ENCODE measurements at places on chromosomes 12 and 14.

- H3K27me3 ChIP-seq, result no peaks in the 10 kb centered on the region
- H3K4me1 ChIP-seq, result no peaks in the 10 kb centered on the region
- no peaks in the 10 kb centered on the region for H3K36me3 ChIP-seq
- no peak for DNase-seq
These were observed 96.4 kb upstream of the MON2 start for GRCh38 chr12:62370189-62370588.

- no peak overlapping the region for H3K4me3 ChIP-seq
- DNase-seq, result no peak
- no peak overlapping the region for H3K27ac ChIP-seq
- H3K36me3 ChIP-seq, result no peaks in the 10 kb centered on the region
- H3K27me3 ChIP-seq, result no peaks in the 10 kb centered on the region
These were observed 44.0 kb upstream of the REP15 start for GRCh38 chr12:27652174-27652763.

- H3K4me3 ChIP-seq, result peak overlapping the region; percentile 50
- no peaks in the 10 kb centered on the region for H3K36me3 ChIP-seq
- H3K27me3 ChIP-seq, result peaks cover 5% of the 10 kb centered on the region
- H3K27ac ChIP-seq, result no peak overlapping the region
These were observed 2.4 kb downstream of the CCDC177 start for GRCh38 chr14:69572030-69572840.

GRCh38 chr12:123384994-123385376, 1.1 kb downstream of the KMT5A start:
- H3K27me3 ChIP-seq, result no peaks in the 10 kb centered on the region
- no peaks in the 10 kb centered on the region for H3K36me3 ChIP-seq
- H3K4me1 ChIP-seq, result peaks cover 4% of the 10 kb centered on the region
- H3K4me3 ChIP-seq, result peak overlapping the region; percentile 71

- H3K4me1 ChIP-seq, result peaks cover 31% of the 10 kb centered on the region
- H3K27me3 ChIP-seq, result no peaks in the 10 kb centered on the region
- DNase-seq, result peak; percentile 81
- H3K36me3 ChIP-seq, result no peaks in the 10 kb centered on the region
- H3K4me3 ChIP-seq, result no peak overlapping the region
These were observed 33.5 kb downstream of the FMNL3 start for GRCh38 chr12:49673446-49674317.

- DNase-seq, result no peak
- H3K4me3 ChIP-seq, result no peak overlapping the region
- H3K27ac ChIP-seq, result no peak overlapping the region
These were observed 191.4 kb upstream of the BCL2L14 start for GRCh38 chr12:11879306-11879705.

GRCh38 chr14:94392510-94392935, 4.1 kb upstream of the SERPINA1 start:
- no peak overlapping the region for H3K27ac ChIP-seq
- H3K36me3 ChIP-seq, result no peaks in the 10 kb centered on the region
- DNase-seq, result no peak
- no peaks in the 10 kb centered on the region for H3K27me3 ChIP-seq
- no peaks in the 10 kb centered on the region for H3K4me1 ChIP-seq
- no peak overlapping the region for H3K4me3 ChIP-seq

DNA sequence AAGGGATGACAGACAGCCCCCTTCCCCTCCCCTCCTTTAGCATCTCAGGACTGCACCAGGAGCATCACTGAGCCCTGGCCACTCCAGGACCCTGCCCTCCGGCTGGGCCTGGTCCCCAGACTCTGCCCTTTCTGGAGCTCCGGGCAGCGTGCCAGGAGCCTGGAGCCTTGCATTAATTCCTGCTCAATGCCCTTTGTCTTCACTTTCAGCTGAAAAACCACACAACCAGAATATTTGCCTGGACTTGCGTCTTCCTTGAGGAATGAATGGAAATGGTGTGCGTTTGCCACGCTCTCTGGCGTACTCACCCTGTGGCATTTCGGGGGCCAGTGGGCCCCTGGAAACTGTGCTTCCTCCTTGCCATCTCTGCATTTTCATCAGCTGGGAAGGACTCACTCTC, 8.5 kb upstream of the RFLNA start:
- no peaks in the 10 kb centered on the region for H3K36me3 ChIP-seq
- no peak overlapping the region for H3K4me3 ChIP-seq
- H3K27me3 ChIP-seq, result no peaks in the 10 kb centered on the region
- peaks cover 10% of the 10 kb centered on the region for H3K4me1 ChIP-seq

- no peaks in the 10 kb centered on the region for H3K4me1 ChIP-seq
- H3K36me3 ChIP-seq, result no peaks in the 10 kb centered on the region
- DNase-seq, result no peak
These were observed 32.8 kb downstream of the SH2B3 start for GRCh38 chr12:111438481-111438880.

GRCh38 chr14:31529053-31529452, 32.2 kb upstream of the NUBPL start:
- DNase-seq, result no peak
- H3K4me3 ChIP-seq, result no peak overlapping the region
- no peaks in the 10 kb centered on the region for H3K4me1 ChIP-seq
- H3K36me3 ChIP-seq, result no peaks in the 10 kb centered on the region
- no peaks in the 10 kb centered on the region for H3K27me3 ChIP-seq

DNA sequence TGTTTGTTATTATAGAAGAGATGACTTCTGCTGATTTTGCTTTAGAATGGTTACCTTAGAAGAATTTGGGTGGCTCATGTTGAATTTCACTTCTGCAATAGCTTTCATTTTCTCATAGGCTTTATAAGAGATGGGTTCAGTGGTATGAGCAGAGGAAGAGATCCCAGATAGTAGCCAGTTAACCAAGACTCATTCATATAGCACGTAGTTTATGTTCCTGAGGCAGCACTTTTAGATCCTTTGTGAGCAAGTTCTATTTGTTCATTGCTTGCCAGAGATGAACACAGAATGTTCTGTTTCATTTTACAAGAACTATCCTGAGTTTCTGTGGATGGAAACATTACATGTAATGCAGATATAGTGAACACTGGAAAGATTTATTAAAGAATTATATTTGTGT, 32.2 kb downstream of the RAB21 start:
- H3K27me3 ChIP-seq, result no peaks in the 10 kb centered on the region
- DNase-seq, result no peak
- H3K4me3 ChIP-seq, result no peak overlapping the region

DNA sequence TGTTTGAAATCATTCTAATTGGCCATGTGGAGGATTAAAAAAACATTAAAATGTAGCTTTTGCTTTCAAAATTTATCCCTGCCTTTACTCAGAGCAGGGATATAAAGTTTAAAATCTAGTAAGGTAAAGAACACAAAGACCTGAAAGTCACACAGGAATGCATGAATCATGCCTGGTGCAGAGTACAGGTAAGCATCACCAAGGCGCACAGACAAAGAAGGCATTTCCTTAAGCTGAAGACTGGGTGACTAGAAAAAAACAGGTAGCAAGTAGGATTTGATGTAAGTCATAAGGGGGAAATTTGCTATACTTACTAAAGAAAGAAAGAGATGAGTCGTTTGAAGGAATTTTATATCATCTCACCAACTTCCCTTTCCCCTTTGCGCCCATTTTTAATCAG, 405.6 kb downstream of the GXYLT1 start:
- H3K27ac ChIP-seq, result no peak overlapping the region
- H3K27me3 ChIP-seq, result no peaks in the 10 kb centered on the region
- no peak overlapping the region for H3K4me3 ChIP-seq
- H3K4me1 ChIP-seq, result no peaks in the 10 kb centered on the region

- no peaks in the 10 kb centered on the region for H3K4me1 ChIP-seq
- no peak overlapping the region for H3K27ac ChIP-seq
- H3K27me3 ChIP-seq, result no peaks in the 10 kb centered on the region
- no peaks in the 10 kb centered on the region for H3K36me3 ChIP-seq
- DNase-seq, result no peak
- no peak overlapping the region for H3K4me3 ChIP-seq
These were observed 184.1 kb downstream of the CCER1 start for GRCh38 chr12:90770861-90771260.

- no peaks in the 10 kb centered on the region for H3K36me3 ChIP-seq
These were observed 24.8 kb downstream of the NUAK1 start for GRCh38 chr12:106113824-106114446.

- no peaks in the 10 kb centered on the region for H3K36me3 ChIP-seq
- no peak overlapping the region for H3K4me3 ChIP-seq
- H3K4me1 ChIP-seq, result no peaks in the 10 kb centered on the region
- no peaks in the 10 kb centered on the region for H3K27me3 ChIP-seq
- H3K27ac ChIP-seq, result no peak overlapping the region
- peak; percentile 3 for DNase-seq
These were observed 14.3 kb upstream of the KRT73 start for GRCh38 chr12:52632656-52633055.

GRCh38 chr12:46487567-46488131, 115.1 kb upstream of the SLC38A2 start:
- no peak overlapping the region for H3K27ac ChIP-seq
- no peaks in the 10 kb centered on the region for H3K4me1 ChIP-seq
- no peak overlapping the region for H3K4me3 ChIP-seq
- DNase-seq, result no peak
- no peaks in the 10 kb centered on the region for H3K36me3 ChIP-seq

- H3K4me3 ChIP-seq, result no peak overlapping the region
- no peaks in the 10 kb centered on the region for H3K4me1 ChIP-seq
- H3K36me3 ChIP-seq, result no peaks in the 10 kb centered on the region
- no peak for DNase-seq
These were observed 172.7 kb upstream of the OR4E1 start for GRCh38 chr14:21846227-21846885.

- H3K4me3 ChIP-seq, result no peak overlapping the region
- no peak for DNase-seq
- H3K27me3 ChIP-seq, result no peaks in the 10 kb centered on the region
- H3K36me3 ChIP-seq, result no peaks in the 10 kb centered on the region
- no peaks in the 10 kb centered on the region for H3K4me1 ChIP-seq
These were observed 10.5 kb upstream of the NID2 start for GRCh38 chr14:52079239-52079959.

- no peak overlapping the region for H3K4me3 ChIP-seq
- no peaks in the 10 kb centered on the region for H3K27me3 ChIP-seq
- no peaks in the 10 kb centered on the region for H3K36me3 ChIP-seq
- DNase-seq, result no peak
- H3K27ac ChIP-seq, result peak overlapping the region; percentile 75
These were observed 101.7 kb upstream of the PARP11 start for GRCh38 chr12:3974883-3975282.

DNA sequence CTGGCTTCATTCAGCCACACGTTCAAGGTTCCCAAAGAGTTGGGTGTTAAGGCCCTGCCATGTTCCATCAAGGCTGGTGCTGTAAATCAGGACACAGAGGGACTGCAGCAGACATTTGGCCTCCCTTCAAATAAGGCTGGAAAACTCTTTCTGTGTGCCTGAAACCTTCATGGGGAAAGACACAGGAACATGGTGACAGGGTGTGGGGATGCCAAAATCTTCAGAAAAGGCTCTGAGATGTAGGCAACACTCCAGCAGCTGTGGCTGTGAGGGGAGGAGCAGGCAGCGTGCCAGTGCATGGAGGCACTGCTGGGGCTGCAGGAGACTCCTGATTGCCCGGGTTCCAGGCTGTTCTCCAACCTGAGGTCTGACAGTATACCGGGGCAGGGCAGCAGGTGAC, 15.0 kb downstream of the POMT2 start:
- H3K4me3 ChIP-seq, result no peak overlapping the region
- H3K36me3 ChIP-seq, result no peaks in the 10 kb centered on the region
- H3K27me3 ChIP-seq, result no peaks in the 10 kb centered on the region
- DNase-seq, result no peak
- peak overlapping the region; percentile 83 for H3K27ac ChIP-seq
- H3K4me1 ChIP-seq, result peaks cover 9% of the 10 kb centered on the region

GRCh38 chr12:118560733-118561132, 184.4 kb downstream of the SUDS3 start:
- no peak for DNase-seq
- H3K4me1 ChIP-seq, result no peaks in the 10 kb centered on the region
- no peaks in the 10 kb centered on the region for H3K27me3 ChIP-seq
- no peaks in the 10 kb centered on the region for H3K36me3 ChIP-seq

DNA sequence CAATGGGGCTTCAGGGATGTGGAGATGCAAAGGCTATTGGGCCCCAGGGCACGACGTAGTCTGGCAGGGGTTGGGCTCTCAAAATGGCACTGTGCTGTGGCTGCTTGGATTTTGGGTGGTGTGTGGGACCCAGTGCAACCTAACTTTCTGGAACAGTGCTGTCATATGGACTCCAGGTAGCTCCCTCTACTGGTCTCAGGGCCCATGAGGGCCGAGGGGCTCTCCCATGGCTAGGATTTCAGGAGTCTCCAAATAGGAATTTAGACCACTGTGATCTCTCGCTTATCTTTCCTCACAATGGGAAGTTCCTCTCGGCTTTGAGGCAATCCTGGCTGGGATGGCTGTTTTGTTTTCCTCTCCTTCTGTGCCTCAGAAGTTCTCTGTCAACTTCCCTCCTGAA, 68.2 kb upstream of the MUCL1 start:
- no peaks in the 10 kb centered on the region for H3K27me3 ChIP-seq
- no peaks in the 10 kb centered on the region for H3K36me3 ChIP-seq
- DNase-seq, result no peak

DNA sequence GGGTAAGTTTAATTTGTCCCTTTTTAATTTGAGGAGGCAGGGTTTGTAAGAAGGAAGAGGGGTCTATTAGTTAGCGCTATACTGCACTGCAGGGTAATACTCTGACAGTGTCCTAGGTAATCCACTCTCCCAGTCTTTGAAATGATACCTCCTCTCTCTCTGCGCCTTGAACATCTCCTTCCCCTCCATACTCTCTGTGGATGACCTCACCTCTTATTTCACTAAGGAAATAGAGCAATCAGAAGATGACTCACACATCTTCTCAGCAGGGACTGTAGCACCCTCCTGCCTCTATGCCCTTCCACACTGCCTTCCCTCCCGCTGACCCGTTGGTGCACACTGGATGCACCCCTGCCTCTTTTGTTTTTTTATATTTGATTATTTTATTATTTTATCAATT, 94.2 kb downstream of the GRIP1 start:
- no peak overlapping the region for H3K4me3 ChIP-seq
- no peaks in the 10 kb centered on the region for H3K4me1 ChIP-seq
- no peak overlapping the region for H3K27ac ChIP-seq
- H3K27me3 ChIP-seq, result no peaks in the 10 kb centered on the region
- no peak for DNase-seq
- H3K36me3 ChIP-seq, result no peaks in the 10 kb centered on the region

- no peak for DNase-seq
- H3K36me3 ChIP-seq, result no peaks in the 10 kb centered on the region
- H3K4me3 ChIP-seq, result no peak overlapping the region
- H3K27me3 ChIP-seq, result no peaks in the 10 kb centered on the region
- peak overlapping the region; percentile 70 for H3K27ac ChIP-seq
These were observed 89.9 kb upstream of the DCN start for GRCh38 chr12:91272461-91273063.

DNA sequence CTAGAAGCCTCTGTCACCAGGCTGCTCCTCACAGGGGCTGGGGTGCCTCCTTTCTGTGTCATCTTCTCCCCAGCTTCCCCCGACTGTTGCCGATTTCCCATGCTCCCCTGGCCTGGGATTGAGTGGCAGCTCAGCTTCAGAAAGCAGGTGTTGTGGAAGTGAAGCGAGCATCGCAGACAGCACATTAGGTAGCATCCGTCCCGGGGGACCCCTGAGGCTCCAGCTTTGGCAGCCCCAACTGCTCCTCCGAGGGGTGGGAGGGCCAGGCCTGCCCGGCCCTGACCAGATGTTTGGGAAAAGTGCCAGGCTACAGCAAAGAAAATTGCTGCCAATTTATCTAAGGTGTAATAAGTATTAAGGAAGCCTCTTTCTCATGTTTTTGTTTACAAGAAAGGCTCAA, 1045.6 kb downstream of the BCL11B start:
- H3K27ac ChIP-seq, result no peak overlapping the region
- no peaks in the 10 kb centered on the region for H3K36me3 ChIP-seq
- no peaks in the 10 kb centered on the region for H3K4me1 ChIP-seq
- no peak for DNase-seq
- no peak overlapping the region for H3K4me3 ChIP-seq

Data from breast epithelium (tissue), 4 donors.